ENCODE measurements at places on chromosomes 4 and X.

GRCh38 chr4:167906851-167907250, 185.5 kb upstream of the ANXA10 start:
- DNase-seq: no peak

GRCh38 chr4:1211891-1212545, 36.9 kb downstream of the CTBP1 start:
- no peak for DNase-seq

- DNase-seq: no peak
Observed at GRCh38 chrX:141455103-141455502, 129.4 kb downstream of the SPANXA1 start.

DNA sequence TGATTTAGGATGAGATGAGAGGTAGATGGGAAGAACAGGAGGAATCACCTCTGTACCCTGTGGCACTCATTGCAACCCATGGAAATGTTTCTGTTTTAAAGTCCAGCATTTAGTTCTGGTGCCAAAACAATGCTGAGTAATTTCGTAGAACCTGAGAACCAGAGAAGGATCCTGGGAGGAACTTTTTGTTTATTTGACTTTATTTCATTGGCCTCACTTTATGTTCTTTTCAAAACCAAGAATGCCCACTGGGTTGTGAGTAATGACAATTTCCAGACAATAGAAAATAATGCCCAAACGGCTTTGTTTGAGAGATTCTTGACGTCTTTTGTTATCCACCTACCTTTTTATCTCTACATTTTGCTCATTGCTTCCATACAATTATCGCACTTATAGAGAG, 111.3 kb downstream of the SHROOM3 start:
- no peak for DNase-seq

DNA sequence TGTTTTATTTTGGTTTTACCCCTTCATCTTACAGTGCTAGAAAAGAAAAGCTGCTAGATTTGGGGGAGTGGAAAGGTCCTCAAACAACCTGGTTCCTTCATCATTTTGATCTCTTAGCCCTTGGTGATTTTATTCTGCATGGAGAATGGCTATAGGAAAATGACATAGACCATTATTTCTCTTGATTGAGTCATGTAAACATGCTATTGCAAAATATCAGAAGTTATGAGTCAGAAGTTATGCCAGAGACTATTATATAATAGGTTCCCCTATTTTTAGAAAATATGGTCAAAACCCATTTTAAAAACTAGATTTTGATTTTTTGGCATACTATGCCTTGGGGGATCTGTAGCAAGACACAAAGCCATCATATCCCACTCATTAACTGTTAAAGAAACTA, 83.7 kb upstream of the FAM9C start:
- DNase-seq: no peak

GRCh38 chr4:26093551-26093950, 179.5 kb downstream of the SMIM20 start:
- DNase-seq: no peak

- DNase-seq: no peak
Observed at GRCh38 chr4:147526272-147526654, 45.4 kb downstream of the EDNRA start.

GRCh38 chr4:84778041-84778440, 188.4 kb downstream of the WDFY3 start:
- DNase-seq: no peak

GRCh38 chr4:78362310-78362709, 189.3 kb upstream of the ANXA3 start:
- no peak for DNase-seq

- DNase-seq: no peak
Observed at GRCh38 chrX:23662187-23662586, 5.1 kb upstream of the PRDX4 start.

GRCh38 chr4:168707205-168707604, 210.4 kb downstream of the PALLD start:
- DNase-seq: no peak

GRCh38 chrX:11754958-11755645, 2.9 kb upstream of the MSL3 start:
- DNase-seq: no peak

DNA sequence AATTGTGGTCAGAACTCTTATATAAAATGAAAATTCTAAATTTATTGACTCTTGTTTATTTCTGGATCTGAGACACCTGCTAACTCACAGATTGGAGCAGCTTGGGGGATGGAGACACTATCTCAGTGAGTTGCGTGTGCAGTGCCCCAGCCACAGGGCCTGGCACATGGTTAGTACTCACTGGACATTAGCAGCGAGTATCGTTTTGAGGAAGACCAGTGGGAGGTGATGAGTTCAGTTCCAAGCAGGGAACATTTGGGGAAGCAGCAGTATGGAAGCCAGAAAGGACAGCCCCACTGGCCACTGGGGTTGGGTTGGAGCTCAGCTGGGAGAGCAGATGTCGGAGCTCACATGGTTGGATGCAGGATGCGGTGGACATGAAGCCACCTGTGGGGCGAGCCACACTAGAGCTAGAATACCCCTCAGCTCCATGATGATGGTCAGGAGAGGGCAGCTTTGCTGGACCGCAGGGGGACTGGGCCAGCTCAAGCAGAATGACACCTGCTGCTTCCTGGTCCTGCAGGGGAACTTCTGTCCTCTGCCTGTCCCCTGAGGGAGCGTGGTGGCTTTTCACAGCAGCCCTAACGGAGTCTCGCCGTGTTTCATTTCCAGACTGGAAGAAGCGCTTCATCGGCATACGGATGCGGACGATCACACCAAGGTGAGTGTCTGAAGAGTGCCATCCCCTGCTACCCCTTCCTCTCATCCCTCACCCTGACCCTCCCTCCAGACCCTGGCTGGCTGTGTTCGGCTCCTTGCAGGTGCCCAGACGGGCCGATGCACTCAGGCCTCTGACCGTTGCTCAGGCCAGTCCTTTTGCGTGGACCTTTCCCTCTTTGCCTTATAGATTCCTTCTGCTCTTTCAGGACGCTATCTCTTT, 32.5 kb downstream of the HTRA3 start:
- DNase-seq: no peak

DNA sequence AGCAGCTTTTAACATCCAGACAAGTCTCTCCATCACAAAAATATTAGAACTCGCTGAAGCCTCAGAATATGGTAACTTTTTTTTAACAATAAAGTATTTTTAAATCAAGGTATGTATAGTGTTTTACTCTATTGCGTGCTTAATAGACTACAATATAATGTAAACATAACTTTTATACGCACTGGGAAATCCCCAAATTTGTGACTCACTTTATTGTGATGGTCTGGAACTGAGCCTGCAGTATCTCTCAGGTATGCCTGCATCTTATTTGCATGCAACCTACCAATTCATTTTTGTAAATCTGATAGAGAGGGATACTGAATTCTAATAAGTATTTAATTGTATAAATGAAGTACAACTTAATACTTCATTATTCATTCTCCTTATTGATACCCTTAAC, 823.5 kb downstream of the ADGRL3 start:
- DNase-seq: no peak

- no peak for DNase-seq
Observed at GRCh38 chrX:103685396-103685795, 1.1 kb downstream of the MORF4L2 start.

GRCh38 chr4:8274765-8275547, 5.4 kb downstream of the HTRA3 start:
- no peak for DNase-seq

DNA sequence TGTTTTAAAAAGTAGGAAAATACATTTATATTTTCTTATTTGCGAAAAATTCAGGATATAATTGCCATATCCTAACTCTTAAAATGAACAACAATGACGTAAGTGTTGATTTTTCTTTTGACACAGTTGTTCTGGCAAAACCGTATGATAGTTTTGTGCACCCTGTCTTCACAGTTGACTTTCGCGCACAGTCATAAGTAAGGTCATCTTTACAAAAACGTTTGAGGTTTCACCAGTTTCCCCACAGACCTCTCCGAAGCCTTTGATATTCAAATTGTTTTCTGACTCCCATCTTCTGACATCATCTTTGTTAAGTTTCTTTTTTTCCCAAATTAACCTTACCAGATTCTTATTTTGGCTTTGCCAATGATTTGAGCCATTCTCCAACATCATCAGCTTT, 48.1 kb upstream of the ATXN3L start:
- no peak for DNase-seq

DNA sequence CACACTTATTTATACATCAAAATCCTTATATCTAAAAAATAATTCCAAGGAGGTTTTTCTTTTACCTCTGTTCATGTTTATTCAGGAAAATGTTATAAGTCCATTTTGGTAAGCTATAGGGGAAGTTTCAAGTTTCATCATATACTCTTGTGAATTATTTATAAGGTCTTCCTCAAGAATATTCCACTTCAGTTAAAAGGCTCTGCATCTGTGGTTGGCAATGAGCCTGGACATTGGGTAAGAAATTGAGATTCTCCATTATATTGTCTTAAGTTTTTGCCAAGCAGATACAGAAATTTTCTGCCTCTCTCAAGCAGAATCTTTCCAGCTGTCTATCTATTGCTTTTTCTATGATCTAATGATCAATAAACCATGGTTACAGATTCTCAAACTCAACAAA, 641.9 kb downstream of the NLGN4X start:
- DNase-seq: no peak

GRCh38 chr4:67702166-67702565, 1.2 kb upstream of the UBA6 start:
- DNase-seq: no peak

GRCh38 chrX:20547611-20548051, 280.9 kb upstream of the RPS6KA3 start:
- no peak for DNase-seq

DNA sequence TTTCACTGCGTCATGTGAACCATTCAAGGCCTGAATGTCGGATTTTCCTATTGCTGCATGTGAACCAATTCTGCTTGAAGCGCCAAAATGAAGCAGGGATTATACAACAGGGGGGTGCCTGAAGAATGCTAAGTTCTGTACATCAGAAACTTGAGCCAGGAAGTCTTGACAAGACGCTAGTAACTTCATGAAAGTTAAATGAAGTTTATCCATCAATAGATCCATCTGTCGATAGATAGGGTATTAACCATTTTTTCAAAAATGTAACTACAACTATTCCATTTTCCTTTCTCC, 590 bp upstream of the NAF1 start:
- no peak for DNase-seq

GRCh38 chr4:32073542-32073941, 1353.4 kb downstream of the PCDH7 start:
- DNase-seq: no peak

GRCh38 chr4:110418641-110419040, 57.3 kb upstream of the ENPEP start:
- DNase-seq: no peak

- no peak for DNase-seq
Observed at GRCh38 chr4:86220121-86220520, 139.7 kb downstream of the MAPK10 start.

GRCh38 chrX:149223854-149224253, 281.3 kb downstream of the IDS start:
- DNase-seq: no peak

DNA sequence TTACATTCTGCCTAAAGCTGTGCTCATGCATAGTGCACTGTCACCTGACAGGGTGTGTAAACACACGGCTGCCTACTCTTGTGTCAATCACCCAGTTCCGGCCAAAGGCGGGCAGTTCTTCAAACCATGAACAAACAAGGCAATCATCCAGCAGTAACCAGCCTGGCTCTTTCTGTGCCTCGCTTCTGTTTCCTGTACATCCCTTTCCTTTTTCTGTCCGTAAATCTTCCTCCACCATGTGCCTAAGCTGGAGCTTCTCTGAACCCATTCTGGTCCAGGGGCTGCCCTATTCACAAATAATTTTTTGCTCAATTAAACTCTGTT, 60.8 kb upstream of the CBR4 start:
- DNase-seq: no peak

DNA sequence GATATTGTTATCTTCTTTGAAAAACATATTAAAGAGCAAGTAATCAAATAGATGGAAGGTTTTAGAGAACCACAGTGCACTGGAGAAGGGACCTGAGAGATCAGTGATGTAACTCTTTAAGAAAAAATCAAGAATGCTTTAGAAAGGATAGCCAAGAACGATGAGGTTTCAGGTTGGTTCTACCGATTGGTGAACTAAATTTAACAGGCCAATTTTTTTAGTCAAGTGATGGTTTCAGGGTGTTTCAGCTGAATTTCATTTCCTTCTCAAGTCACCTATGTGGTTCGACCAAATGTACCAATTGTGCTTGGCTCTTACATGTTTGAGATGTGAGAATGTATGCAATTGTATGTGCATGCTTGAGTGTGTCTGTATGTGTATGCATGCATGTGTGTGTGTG, 26.5 kb downstream of the HS3ST1 start:
- DNase-seq: no peak

DNA sequence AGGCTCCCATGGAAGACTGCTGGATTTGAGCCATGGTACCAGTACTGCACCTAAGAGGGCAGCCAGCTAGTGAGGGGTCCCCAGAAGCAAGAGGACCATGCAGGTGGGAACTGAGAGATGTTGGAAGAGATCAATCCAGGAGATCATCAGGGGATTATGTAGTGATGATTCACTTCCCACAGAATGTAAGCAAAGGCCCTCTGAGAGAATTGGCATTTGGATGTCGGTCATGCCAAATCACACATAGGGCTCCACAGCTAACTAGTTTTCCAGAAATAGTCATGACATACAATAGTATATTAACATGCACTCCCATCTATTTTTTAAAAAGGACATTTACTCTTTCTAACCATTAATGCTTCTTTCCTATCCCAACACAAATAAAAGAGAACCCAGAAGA, 112.5 kb downstream of the RASGEF1B start:
- DNase-seq: no peak

DNA sequence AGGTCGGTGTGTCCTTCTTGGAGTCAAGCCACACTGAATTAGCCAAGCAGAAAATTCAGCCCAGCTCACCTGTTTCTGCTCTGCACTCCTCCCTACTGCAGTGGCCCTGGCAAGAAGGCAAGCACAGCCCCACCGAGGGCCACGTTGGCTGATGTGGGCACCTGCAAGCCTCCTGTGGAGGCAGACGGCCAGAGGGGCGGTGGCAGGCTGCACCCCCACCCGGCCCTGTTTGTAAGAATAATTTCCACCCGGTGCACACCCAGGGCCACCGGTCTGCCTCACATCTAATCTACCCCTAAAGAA, 18.8 kb downstream of the PPP2R2C start:
- no peak for DNase-seq

DNA sequence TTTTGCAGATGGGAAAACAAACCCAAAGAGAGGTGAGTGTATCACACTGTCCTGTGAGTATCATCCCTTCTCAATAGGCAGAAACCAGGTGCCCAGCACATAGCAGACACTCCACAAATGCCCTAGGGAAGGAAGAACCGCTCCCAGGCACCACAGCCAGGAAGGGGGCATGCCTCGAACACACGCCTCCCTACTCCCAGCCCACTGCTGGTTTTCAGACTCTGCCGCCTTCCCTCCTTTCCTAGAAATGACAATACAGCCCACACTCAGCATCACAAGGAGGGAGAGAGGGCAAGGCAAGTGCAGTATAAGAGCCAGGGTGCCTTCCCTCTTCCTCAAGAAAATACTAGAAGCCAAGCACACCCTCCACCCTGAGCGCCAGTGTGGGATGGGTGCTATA, 16.2 kb downstream of the JAKMIP1 start:
- DNase-seq: no peak
